Renal cortical epithelial cell (primary cell): ENCODE measurements at places on chromosomes 6 and 20. TPM values are rescaled to one million over a fixed set of nuclear protein-coding genes. Genes with fewer than 3 reads are reported as not detected.

SLC35D3 gene
- not detected in 2 replicates for total RNA-seq

MYLK2 gene
- total RNA-seq: not detected in 2 replicates

MUC22 gene
- total RNA-seq: 0.15 TPM in 1 of 2 replicates, not detected in the other

DEFB119 gene
- total RNA-seq: not detected in 2 replicates

KIAA1586 gene
- total RNA-seq: 12.2 and 15.0 TPM in 2 replicates

NRSN2 gene
- 23.8 and 77.9 TPM in 2 replicates for total RNA-seq

CYP21A2 gene
- total RNA-seq: 0.20 TPM in 1 of 2 replicates, not detected in the other

PROCR gene
- total RNA-seq: 31.5 and 76.4 TPM in 2 replicates

BEND6 gene
- 2.1 and 7.4 TPM in 2 replicates for total RNA-seq

SOX18 gene
- total RNA-seq: 0.05 and 0.17 TPM in 2 replicates

NOX3 gene
- total RNA-seq: not detected in 2 replicates

KCNB1 gene
- under 0.01 and 0.30 TPM in 2 replicates for total RNA-seq
